ENCODE measurements at places on chromosomes 16 and 17. TPM values are rescaled to one million over a fixed set of nuclear protein-coding genes. Genes with fewer than 3 reads are reported as not detected.

KRT27 gene
- not detected for polyA plus RNA-seq

HS3ST2 gene
- polyA plus RNA-seq = 7.6 TPM

C16orf96 gene
- polyA plus RNA-seq = not detected

SYT17 gene
- polyA plus RNA-seq = 8.5 TPM

DRC3 gene
- polyA plus RNA-seq = 1.4 TPM

TBC1D3H gene
- 0.18 TPM for polyA plus RNA-seq

DLX3 gene
- not detected for polyA plus RNA-seq
